ENCODE measurements at places on chromosomes 3 and 15. TPM values are rescaled to one million over a fixed set of nuclear protein-coding genes. Genes with fewer than 3 reads are reported as not detected.

VIPR1 gene
- 0.83 TPM for total RNA-seq

ATP10A gene
- 9.2 TPM for total RNA-seq

ISLR gene
- total RNA-seq = 0.39 TPM

HRH1 gene
- total RNA-seq = 6.6 TPM

GASK1A gene
- not detected for total RNA-seq

RHCG gene
- 35.5 TPM for total RNA-seq

ZBED2 gene
- total RNA-seq = 0.22 TPM

Data from A549 treated with Mapracorat at 1 μM for 4 hours (cell line).